ENCODE measurements at places on chromosomes 7 and 10.
A peak's percentile ranks its signal among the peaks of the same experiment; 100 is the strongest.

DNA sequence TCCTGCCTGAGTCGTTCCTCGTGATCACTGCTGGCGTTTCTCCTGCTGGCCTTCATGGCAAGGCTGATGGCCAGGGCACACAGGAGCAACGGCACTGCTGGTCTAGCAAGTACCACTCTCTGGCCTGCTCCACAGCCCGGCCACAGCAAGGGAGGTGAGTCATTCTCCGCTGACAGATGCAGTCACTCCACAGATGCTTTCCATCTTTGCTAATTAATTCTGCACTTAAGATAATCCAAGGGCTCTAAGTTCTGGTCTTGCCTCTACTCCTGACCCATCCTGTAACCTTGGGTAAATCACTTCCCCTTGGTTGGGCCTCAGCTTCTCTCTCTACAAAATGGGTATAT, 244.4 kb downstream of the RPS24 start:
- peak; percentile 71 for DNase-seq

DNA sequence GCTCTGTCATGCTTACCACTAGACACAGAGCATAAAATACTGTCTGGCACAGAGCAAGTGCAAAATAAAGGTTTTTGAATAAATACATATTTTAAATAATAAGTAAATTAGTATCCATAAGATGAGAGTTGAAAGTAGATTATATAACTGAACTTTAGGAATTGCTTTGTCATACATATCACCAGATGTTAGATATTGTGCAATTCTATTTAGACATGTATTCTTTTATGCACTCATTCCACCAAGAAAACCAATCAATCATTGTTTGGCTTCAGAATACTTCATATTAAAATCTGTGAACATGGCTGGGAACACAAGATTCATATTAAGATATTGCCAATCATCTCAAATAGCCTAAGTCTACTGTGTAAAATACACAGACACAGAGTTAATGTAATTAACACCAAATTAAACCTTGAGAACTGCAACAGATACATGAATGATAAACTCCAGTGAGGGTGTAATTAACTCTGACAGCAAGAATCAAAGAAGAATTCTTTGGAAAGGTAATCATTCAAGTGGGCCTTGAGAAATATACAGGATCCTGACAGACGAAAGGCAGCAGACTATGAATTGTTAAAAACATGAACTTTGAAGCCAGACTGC, 201.0 kb upstream of the PTN start:
- no peak for DNase-seq

DNA sequence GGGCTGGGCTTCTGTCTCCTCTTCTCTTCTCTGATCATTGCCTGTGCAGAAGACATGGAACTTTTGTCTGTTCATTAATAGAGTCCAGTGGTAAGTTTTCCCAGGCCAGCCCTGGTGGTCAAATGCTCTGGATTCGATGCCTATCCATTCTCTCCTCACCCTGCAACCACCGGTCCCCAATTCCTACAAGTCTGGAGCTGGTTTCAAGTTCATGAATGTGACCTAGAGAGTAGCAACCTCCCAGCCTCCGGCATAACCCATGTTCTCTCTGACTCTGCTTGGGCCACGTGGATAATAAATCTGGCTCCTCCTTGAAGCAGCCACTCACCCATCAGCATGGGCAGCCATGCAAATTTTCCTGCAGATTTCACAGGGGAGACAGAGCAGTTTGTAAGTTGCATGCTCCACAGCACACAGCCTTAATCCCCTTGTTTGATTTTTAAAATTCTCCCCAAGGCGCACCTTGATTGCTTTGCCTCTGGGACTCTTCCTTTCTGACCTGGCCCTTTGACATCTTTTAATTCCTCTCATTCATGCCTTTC, 37.3 kb upstream of the PDZD8 start:
- no peak for DNase-seq

- no peak for DNase-seq
Observed at GRCh38 chr7:107609811-107610261, 29.8 kb downstream of the BCAP29 start.

- DNase-seq, result no peak
Observed at GRCh38 chr7:114760477-114760876, 161.4 kb upstream of the MDFIC start.

GRCh38 chr7:107482571-107482970, 12.7 kb downstream of the GPR22 start:
- no peak for DNase-seq

DNA sequence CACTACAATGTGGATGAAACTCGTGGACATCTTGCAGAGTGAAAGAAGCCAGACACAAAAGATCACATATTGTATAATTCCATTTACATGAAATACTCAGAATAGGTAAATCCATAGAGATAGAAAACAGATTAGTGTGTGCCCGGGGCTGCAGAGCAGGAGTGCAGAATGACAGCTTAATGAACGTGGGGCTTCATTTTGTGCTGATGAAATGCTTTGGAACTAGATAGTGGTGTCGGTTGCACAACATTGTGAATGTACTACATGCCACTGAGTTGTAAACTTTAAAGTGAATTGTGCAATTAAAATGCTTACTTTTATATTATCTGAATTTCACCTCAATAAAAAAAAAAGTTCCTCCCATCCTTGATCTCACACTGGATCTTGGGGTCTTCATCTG, 31.8 kb upstream of the CARD11 start:
- DNase-seq, result no peak

DNA sequence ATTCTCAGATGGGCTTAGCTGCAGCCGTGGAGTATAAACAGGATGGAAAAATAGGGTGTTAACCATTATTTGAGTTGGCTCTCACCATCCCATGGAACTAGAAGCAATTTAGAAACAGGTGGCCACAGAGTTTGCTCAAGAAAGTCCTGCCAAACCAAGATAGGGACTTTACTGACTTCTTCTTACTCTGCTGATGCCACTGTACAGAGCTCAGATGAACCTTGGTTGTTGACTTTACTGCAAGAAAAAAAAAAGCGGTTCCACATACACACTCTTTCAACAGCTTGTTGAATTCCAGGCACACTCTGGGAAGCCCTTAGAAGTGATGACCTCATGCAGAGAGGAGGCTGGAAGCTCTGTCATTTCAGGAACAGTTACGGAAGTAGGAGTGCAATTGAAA, 753.4 kb downstream of the NRG3 start:
- no peak for DNase-seq

DNA sequence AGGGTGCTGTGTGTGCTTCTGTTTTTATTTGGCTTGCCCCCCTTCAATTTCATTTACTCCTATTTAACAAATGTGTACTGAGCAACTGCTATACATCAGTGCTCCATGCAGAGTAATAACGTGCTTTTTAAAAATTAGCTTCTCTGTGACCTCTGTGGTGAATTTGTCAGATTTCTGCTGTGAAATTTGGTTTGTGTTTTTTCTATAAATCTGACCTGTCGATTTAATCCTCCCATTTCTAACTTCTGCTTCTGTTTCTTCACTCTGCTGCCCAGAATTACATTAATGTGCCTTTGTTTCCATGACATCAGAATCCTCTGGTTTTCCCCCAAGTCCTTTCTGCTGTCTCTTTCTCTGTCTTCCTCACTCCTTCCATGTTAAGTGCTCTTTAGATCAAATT, 123.8 kb upstream of the CACNA2D1 start:
- no peak for DNase-seq

DNA sequence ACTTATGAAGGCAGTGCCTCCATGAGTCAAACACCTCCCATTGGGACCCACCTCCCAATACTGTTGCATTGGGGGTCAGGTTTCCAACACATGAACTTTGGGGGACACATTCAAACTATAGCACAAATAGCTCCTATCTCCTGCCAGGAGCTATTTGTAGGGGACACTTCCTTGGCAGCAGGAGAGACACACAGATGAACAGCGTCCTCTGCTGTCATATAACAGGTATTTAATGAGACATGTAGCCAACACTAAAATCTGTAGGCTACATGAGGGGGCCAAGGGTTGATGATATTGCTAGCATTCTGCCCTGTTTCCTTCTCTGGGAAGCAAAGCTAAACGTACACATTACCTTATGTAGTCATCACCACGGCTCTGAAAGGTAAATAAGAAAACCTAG, 2.6 kb upstream of the GPR26 start:
- DNase-seq, result no peak

DNA sequence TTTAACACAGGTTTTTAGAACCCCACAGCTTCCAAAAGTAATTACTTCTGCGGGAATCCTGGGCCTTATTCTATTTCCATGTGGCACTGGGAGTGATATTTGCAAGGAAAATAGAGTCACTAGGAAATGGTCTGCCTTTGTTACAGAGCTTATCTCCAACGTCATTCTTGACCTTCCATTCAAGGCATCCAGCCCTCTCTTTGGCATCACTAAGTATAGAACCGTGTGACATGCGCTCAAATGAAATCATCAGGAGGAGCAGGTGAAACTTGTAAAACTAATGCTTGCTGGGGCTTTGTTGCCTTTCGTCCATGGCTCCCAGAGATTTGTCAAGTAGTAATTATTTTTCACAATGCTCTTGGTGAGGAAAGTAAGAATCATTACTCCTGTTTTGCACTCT, 73.4 kb downstream of the PAPSS2 start:
- DNase-seq, result no peak

DNA sequence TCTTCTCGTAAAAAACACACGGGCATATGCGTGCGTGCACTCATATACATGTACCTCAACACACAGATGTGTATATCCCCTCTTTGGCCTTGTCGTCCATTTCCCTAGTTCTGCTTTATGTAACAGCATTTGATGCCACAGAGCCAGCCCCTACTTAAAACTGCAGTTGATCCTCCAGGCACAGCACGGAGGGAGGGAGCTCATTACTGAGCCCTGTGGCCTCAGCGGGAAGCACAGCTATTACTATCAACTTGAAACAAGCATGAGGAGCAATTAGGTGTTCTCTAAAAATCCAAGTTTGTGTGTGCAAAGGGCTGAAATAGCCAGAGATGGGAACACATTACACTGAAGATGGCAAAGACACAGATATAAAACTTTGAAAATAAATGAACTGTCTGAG, 580.9 kb downstream of the GLRX3 start:
- DNase-seq, result no peak

DNA sequence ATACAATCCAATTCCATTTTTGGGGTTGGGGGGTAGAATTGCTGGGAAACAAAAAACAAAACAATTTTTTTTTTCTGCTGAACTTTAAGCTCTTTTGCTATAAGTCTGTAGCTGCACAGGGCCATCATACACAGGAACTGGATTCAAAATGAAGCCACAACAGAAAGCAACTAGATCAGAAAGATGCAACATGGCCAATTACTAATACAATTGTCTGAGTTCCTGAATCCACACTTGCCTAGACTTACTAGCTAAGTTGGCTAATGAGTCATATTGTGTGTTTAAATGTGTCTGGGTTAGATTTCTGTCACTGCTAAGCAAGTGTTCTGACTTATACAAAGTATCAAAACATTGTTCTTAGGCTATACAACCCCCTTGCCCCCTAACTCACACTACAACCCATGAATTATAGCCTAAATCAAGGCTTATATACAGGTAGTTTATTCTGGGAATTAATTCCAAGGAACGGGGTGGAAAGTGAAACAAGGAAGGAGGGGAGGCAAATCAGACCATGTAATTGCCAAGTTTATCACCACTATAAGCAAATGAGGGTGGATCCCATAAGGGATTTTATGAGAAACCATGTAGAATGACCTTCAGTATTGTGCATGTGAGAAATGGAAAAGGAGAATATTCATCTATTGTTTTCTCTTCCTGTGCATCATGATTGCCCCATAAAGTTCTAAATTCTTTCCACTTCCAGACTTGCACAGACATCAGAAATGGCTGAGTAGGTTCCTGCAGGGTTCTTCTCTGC, 337.9 kb upstream of the SORCS1 start:
- DNase-seq, result no peak

DNA sequence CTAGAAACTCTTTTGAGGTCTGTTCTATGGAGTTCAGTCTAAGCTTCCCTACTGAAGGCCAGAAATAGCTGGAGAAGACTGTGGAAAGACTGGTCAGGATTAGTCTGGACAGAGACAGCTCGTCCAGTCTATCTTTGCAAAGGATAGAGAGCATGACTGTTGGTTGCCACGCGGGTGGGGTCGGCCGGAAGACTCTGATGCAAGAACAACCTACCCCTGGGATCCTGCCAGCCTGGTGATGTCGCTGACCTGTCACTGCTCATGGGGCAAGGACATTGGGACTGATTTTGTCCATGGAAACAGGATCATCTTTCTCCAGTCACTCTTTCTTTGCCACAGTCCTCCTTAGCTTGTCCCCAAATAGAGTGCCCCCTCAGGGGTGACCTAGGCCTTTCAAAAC, 337.6 kb upstream of the NPSR1 start:
- no peak for DNase-seq

- no peak for DNase-seq
Observed at GRCh38 chr7:101686030-101686429, 56.9 kb upstream of the MYL10 start.

- no peak for DNase-seq
Observed at GRCh38 chr7:104275900-104276299, 52.5 kb upstream of the LHFPL3 start.

DNA sequence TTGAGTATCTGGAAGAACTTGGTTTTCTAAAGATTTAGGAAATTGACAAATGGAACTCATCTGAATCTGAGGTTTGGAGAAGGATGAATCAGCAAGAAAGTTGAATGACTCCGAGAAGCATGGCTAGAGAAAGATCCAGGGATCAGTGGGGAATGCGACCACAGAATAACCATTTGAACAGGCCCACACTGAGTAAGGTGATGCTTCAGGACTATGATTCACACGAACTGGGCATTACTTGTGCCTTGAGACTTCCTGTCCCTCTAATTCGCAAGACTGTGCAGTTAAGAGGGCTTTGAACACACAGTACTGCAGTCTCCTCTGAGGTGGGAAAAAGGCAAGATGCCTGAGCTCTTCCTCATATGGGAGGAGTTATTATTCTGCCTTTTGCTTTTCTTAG, 395.5 kb upstream of the POM121L12 start:
- no peak for DNase-seq

- DNase-seq, result no peak
Observed at GRCh38 chr7:156544919-156545715, 95.5 kb upstream of the RNF32 start.

- DNase-seq, result no peak
Observed at GRCh38 chr10:58780476-58780875, 267.8 kb downstream of the BICC1 start.

- DNase-seq, result no peak
Observed at GRCh38 chr7:117929237-117929636, 56.0 kb upstream of the CTTNBP2 start.

Measured in left cardiac atrium (tissue), 4 donors.